ENCODE measurements at places on chromosomes 1 and 21.
A peak's percentile ranks its signal among the peaks of the same experiment; 100 is the strongest.

GRCh38 chr1:199976496-199977144, 50.9 kb upstream of the NR5A2 start:
- no peak for DNase-seq

- DNase-seq: no peak
Observed at GRCh38 chr1:200337831-200338230, 72.0 kb downstream of the ZNF281 start.

DNA sequence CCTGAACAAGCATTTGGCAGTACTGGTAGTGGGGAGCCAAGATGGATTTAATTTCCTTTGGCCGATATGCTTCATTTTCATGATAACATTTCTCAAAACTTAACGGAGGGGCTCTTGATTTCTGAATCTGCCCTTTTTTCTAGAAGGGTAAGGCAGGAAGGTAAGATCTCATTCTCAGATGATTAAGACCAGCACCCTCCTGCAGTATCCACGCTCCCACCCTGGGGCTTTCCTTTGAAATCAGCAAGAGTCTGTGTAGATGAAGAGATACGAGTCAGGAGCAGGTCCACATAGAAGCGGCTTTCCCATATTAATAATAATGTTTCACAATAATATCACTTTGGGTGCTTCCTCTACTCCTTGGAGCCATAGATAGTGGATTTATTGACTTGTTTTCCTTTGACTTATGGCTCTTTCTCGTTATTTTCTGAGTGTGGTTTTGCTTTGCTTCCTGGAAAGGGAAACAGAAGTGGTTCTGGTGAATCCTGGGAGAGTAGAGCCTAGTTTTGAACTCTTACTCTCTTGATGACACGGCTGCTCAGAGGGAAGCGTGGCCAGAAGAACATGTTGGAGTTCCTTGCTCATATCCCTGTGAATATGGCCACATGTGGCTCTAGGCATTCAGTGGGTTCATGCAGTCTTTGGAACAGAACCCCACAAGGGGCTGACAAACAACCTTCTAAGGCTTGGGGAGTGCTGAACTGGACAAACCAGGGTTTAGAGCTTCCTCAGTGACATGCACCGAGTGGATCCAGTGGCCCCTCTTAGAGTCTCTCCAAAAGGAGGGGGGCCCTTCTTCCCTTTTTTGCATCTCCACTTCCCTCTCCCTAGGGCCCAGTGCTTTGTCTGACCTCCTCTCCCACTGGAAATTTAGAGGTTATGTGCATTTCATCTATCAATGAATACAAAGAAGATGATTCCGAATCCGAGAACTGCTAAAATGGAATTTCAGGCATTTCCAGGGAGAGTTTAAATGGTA, 195.7 kb downstream of the DYRK1A start:
- no peak for DNase-seq

DNA sequence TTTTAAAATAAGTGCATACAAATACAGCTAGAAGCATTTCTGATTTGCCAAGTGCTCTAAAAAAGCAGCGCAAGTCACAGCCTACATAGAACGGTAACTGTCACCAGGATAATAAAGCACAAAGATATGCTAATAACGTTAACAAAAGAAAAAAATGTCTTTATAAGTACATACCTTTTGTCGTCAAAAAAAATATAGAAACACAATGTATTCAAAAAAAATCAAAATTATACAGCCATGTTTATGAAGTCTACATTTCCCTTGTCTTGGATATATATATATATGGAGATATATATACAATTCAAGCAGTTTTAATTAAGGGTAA, 3.2 kb downstream of the IRF2BP2 start:
- DNase-seq: no peak

DNA sequence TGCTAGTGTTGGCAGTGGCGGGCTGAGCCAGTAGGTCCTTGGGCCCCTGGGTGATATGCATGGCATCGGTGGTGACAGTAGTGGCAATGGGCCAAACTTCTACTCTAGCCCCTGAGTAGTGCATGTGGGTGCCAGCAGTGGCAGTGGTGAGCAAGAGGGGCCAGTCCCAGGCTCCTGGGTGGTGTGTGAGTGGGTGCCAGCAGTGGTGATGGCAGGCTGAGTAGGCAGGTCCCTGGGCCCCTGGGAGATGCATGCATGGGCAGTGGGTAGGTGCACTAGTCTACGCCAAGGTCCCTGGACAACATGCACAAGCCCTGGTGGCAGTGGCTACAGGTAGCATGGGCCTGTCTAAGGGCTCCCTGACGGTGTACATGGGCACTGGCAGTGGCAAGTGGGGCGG, 24.6 kb upstream of the TTC22 start:
- DNase-seq: no peak

DNA sequence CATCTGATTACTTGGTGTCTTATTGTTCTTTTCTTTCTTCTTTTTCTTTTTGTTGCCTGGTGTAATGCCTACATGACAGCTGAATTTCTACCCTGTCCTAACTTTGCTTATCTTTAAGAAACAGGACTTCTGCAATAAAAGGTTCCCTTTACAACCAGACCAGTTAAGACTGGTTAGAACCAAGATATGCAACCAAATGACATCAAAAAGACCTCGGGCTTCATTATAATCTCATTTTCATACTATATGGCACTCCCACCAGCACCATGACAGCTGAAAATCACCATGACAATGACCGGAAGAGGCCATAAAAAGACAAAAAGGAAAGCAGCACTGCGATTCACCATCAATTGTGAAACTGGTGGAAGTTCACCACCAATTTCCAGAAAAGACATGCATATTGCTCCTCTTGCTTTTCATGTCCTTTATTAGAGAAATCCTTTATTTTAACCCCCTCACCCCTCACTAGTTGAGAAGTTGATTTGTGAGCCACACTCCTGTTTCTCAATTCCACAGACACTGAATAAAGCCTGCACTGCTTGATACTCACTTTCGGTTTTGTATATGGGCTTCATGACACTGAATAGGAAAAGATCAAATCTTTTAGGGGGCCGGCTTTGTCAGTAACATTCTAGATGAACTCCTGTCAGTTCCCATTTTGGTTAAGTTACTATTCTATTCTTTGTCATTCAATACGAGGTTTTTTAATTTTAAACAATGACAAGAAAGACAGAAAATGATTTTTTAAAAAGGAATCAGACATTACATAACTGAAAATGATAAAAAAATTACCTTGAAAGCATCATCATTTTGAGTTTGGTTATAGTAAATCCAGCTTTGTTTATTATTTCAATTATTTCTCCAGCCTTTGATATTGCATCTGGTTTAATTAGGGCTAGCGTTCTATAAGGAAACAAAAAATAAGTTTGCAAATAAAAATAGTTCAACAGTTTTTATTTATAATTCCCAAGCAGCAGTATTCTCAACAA, 58.1 kb downstream of the NME7 start:
- no peak for DNase-seq

DNA sequence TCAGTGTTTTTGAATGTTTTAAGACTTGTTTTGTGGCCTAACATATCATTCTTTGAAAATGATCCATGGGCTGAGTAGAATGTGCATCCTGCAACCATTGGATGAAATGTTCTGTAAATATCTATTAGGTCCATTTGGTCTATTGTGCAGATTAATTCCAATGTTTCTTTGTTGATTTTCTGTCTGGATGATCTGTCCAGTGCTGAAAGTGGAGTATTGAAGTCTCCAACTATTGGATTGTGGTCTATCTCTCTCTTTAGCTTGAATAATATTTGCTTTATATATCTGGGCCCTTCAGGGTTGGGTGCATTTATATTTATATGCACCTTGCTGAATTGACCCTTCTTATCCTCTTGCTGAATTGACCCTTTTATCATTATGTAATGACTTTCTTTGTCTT, 181.5 kb downstream of the DNAH14 start:
- no peak for DNase-seq

DNA sequence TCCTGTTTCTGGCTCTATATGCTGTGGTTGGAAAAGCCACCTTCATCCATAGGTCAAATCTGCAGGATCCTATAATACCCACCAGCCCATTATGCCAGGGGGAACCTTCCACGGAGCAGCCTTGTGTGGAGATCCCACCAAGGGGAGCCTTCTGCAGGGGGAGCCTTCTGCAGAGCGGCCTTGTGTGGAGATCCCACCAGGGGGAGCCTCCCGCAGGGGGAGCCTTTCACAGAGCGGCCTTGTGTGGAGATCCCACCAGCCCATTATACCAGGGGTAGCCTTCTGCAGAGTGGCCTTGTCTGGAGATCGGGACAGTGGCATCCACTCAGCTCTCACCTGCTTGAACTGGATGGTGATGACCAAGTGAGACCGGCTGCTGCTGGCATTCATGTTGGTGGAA, 85.3 kb downstream of the SCCPDH start:
- DNase-seq: no peak

- DNase-seq: no peak
Observed at GRCh38 chr1:30898031-30898815, 10.3 kb downstream of the SDC3 start.

- DNase-seq: no peak
Observed at GRCh38 chr1:75785320-75785982, 605 bp upstream of the RABGGTB start.

DNA sequence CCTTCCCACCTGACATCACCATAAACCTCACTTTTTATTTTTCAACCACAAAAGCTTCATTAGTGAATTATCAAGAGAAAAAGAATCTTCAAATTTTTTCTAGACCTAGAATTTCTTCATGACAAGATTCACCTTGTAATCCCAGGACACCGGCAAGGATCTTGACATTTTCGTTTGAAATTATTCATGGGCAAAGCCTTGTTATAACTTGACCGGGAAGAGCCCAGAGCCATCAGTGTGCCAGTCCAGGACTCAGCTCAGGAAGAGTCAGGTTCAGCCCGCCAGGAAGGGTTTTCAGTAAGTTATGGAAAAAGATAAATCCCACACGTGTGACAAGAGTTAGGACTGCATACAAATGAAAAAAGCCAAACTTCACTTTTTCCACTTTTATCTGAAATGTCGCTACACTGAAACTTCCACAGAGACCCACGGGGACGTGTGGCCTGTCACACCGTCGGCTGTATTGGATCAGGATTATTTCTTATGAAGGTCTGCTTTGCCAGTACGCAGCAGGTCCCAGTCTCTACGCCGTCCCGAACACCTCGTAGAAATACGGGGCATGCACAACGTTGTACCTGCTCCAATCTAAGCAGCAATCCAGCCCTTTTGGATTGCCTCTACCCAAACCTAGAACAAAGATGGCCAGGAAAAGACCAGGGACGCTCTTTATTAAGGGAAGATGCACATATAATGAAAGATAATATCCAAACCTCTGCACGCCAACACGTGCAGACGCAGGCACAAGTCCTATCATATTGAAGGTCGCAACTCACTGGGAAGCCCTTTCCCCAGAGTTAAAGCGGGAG, 916 bp downstream of the F3 start:
- DNase-seq: no peak

- no peak for DNase-seq
Observed at GRCh38 chr1:93288558-93288957, 57.1 kb upstream of the DR1 start.

DNA sequence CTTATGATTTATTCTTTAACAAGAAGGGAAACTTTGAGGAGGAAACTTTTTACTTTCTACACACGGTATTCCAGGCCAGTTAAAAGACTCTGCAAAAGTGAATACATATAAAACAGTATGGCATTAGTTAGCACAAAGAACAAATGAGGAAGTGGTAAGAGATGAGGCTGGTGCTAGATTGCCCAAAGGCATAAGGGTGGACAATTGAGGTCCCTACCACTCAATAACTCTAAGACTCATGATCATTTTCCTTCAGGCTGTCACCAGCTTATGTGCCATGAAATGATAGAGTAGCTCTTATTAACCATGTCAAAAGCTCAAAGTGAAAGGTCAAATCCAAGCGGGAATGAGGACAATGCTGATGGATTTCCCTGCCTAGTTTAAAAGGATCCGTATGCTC, 124.5 kb downstream of the TBX15 start:
- DNase-seq: no peak

DNA sequence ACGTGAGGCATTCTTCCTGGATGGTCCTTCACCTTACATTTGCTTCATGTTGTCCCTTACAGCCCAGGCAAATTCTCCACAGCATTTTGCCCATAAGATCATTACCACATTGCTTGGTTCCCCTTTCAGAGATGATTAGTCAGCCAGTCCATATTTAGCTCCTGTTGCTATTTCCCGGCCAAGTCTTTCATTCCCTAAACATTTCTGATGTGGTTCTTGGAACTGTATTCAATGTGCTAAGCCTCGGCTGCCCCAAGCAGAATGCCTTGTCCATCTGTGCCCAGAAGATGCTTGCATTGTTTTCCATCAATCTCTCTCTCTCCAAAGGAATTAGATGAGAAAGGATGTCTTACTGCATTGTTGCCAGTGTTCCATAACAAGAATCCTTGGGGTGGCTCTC, 420.9 kb upstream of the CAMK1G start:
- no peak for DNase-seq

DNA sequence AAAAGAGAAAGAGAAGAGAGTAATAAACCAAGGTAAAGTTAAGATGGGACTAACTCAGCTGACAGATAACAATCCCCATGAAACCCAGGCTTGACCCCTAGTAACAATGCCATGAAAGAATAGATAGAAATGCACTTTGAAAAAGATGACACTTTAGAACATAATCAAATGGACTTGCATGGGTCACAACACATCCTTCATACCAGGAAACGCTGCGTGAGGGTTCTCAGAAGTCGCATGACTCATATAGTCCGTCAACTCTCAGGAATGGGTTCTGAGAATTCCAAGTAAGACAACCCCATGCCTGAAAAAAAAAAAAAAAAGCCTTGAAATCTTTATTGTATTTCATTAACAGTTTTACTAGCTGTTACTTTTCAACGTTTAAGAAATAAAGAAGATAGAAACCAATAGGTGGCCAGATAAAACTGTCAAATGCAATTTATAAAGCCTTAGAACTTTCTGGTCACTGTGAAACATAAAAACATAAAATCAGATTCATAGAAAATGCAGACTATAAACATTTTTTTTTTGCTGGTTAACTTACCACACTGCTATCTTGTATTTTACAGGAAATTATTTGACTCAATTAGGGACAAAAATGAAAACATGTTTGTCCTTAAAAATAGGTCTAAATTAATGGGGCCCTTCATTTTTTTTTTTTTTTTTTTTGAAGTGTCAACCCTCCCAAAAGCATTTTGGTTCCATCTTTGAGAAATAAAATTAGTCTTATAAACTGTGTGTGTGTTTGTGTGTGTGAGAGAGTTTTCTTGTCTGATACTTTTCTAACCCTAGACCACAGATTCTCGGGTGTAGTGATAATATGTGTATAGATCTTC, 202.1 kb downstream of the NCAM2 start:
- DNase-seq: peak; percentile 37

DNA sequence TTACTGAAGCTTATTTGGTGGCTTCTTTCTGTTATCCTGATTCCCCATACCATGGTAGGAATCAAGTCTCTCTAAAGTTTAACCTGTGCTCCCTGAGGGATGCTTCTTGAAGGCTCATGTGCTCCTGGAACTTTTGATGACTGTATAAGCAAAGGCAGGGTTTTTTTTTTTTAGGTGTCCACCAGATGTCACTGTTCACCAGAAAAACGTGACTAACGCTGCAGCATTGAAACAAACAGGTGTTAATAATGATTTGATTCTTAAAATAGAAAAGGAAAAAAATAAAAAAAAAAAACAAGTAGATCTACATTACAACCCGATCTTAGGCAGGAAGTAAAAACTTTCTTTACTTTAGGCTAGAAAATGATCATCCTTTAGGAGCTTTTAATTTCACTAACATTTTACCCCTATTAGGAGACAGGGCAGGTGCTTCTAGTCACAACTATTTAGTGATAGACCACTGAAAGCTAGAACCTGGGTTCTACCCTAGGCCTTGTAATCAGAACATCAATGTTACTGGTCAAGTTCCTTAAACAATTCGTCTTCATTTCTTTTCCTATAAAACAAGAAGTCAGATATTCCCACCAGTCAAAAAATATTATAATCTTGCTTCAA, 223.0 kb downstream of the PLA2G4A start:
- peak; percentile 12 for DNase-seq

Measured in activated CD4-positive, alpha-beta memory T cell treated with anti-CD3 and anti-CD28 coated beads for 36 hours (primary cell).